ENCODE measurements at places on chromosomes 12 and 14. TPM values are rescaled to one million over a fixed set of nuclear protein-coding genes. Genes with fewer than 3 reads are reported as not detected.

DNA sequence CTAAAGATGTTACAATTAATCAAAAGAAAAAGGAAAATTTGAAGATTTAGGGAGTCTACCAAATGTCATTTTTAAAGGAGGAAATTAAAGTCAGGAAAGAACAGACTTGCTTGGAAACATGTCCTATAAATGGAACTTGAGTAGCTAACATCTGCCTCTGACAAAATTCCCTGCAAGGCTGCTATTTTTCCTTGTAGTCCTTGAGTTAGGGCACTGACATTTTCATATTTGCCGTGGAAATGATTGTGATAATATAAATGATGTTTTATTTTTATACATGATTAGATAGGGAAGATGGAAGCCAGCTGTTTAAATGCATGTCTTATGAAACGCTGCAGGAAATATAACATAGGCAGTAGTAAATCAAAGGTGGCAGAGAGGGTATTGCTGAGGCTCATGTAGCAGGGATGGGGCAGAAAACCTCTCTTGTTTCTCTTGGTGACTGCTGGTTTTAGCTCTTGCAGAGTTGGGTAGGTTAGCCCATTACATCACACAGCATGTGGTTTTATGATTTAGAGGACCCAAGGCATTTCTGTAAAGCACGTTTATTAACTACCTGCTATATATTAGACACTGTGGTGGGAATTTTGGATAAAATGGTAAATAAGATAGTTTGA lies 21.7 kb downstream of the NUBPL start:
- H3K4me1 ChIP-seq = peaks cover 35% of the 10 kb centered on the region
- DNase-seq = no peak
- peak overlapping the region; percentile 53 for H3K27ac ChIP-seq
- no peaks in the 10 kb centered on the region for H3K36me3 ChIP-seq

DNA sequence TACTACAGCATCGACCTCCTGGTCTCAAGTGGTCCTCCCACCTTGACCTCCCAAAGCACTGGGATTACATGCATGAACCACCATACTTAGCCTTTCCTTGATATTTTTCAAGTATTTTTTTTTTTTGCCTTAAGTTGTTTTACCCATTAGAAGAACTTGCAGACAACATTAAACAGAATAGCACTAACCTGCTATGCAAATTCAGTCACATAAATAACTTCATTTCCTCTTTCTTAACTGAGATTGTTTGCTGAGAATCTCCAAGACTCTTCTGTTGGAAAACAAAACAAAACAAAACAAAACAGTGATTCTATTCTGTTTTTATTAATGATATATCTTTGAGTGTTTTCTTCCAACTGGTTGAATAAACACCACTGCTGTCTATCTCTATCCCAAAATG lies 115.9 kb upstream of the IFNG-AS1 start:
- no peaks in the 10 kb centered on the region for H3K4me1 ChIP-seq
- H3K27me3 ChIP-seq = no peaks in the 10 kb centered on the region
- DNase-seq = no peak
- no peaks in the 10 kb centered on the region for H3K36me3 ChIP-seq
- H3K4me3 ChIP-seq = no peak overlapping the region
- no peak overlapping the region for H3K27ac ChIP-seq

DNA sequence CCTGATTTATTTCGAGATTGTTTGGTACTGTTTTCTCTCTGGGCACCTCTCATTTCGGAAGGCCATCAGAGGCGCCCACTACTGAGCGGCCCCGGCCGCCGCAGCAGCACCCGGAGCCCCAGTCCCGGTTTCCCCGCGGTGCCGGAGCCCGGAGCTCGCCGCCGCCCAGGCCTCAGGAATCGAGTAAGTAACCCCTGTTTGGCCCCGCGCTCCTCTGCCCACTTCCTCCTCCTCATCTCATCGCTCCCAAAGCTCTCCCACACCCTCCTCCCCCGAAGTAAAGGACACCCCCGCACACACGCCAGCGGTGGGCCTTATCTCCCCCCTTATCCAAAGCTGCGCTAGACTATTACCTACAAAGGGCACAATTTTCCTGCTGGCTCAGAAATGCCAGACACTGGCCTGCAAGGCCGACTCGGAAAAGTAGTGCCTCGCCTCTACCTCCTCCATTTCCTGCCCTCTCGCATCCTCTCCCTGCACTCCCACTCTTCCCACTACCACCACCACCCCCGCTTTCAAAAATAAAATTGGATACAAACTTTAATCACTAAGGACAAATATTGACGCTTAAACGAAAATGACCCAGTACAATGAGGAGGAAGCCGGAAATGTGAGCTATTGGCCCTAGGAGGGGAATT lies 637 bp upstream of the FOXG1 start:
- DNase-seq = peak; percentile 68
- H3K4me1 ChIP-seq = peaks cover 3% of the 10 kb centered on the region
- H3K27ac ChIP-seq = no peak overlapping the region
- no peaks in the 10 kb centered on the region for H3K36me3 ChIP-seq
- peak overlapping the region; percentile 61 for H3K4me3 ChIP-seq

GRCh38 chr12:8827551-8828256 lies 5.3 kb downstream of the A2ML1 start:
- H3K4me1 ChIP-seq = peaks cover 16% of the 10 kb centered on the region
- no peaks in the 10 kb centered on the region for H3K27me3 ChIP-seq
- DNase-seq = no peak
- H3K27ac ChIP-seq = no peak overlapping the region
- H3K36me3 ChIP-seq = peaks cover 3% of the 10 kb centered on the region
- no peak overlapping the region for H3K4me3 ChIP-seq

DNA sequence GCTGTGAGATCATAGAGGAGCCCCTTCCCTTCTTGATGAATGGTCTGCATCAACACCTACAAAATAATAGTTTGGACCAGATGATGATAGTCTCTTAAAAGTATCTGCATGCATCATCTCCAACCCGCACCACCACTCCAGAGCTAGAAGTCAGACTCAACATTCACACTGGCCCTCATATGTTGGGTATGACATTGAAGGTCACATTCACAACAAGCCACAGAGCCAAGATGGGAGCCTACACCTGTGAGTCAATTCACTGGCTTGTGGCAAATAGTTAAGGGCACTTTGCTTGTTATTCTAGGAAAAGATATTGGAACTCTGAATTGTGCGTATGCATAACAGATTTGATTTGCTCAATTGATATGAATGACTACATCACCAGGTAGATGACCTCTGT lies 1197.9 kb downstream of the VRK1 start:
- no peak for DNase-seq
- peaks cover 6% of the 10 kb centered on the region for H3K4me1 ChIP-seq
- no peaks in the 10 kb centered on the region for H3K27me3 ChIP-seq
- H3K36me3 ChIP-seq = no peaks in the 10 kb centered on the region
- H3K4me3 ChIP-seq = no peak overlapping the region

DNA sequence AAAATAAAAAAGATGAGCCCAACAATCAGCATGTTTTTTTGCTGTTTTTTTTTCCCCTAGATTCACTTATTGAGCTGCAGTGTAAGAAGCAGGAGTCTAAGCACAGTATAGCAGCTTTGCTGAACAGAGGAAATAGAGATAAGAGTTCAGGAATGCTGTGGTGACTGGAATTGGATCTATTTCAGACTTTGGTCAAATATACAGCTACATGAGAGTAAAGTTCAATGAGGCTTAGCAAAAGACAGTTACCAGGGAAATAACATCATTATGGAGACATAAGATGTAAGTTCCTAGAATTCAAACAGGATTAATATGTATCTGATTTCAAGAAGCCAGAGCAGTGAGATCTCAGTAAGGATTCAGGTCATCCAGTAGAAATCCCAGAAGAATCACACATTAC lies 613.0 kb downstream of the RPS29 start:
- no peak overlapping the region for H3K4me3 ChIP-seq
- H3K27ac ChIP-seq = no peak overlapping the region
- no peaks in the 10 kb centered on the region for H3K36me3 ChIP-seq
- H3K4me1 ChIP-seq = no peaks in the 10 kb centered on the region
- no peaks in the 10 kb centered on the region for H3K27me3 ChIP-seq

DNA sequence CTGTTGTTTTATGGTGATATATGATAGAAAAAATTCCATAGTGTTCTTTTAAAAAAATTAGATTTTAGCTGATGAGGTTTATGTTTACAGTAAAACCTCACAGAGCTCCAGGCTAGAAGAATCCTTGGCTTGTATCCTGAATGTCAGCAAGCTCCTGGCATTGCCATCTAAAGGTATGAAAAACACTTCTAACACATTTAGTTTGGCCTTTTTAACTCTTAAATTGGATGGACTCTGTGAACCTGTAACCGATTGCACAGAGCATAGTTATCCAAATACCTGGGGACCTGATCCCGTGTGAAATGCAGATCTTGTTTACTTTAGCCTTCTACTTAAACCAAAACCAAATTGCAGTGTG lies 241.1 kb upstream of the DCN start:
- no peaks in the 10 kb centered on the region for H3K27me3 ChIP-seq
- H3K36me3 ChIP-seq = no peaks in the 10 kb centered on the region
- H3K27ac ChIP-seq = no peak overlapping the region
- peaks cover 9% of the 10 kb centered on the region for H3K4me1 ChIP-seq
- DNase-seq = no peak

- H3K4me1 ChIP-seq = peaks cover 24% of the 10 kb centered on the region
- H3K27me3 ChIP-seq = no peaks in the 10 kb centered on the region
- H3K27ac ChIP-seq = peak overlapping the region; percentile 1
- H3K36me3 ChIP-seq = no peaks in the 10 kb centered on the region
- peak; percentile 60 for DNase-seq
Measured at GRCh38 chr12:121400332-121401139, 618 bp downstream of the RNF34 start.

- H3K36me3 ChIP-seq = no peaks in the 10 kb centered on the region
- no peak overlapping the region for H3K27ac ChIP-seq
- H3K4me3 ChIP-seq = no peak overlapping the region
Measured at GRCh38 chr12:46005823-46006222, 15.4 kb upstream of the SCAF11 start.

DNA sequence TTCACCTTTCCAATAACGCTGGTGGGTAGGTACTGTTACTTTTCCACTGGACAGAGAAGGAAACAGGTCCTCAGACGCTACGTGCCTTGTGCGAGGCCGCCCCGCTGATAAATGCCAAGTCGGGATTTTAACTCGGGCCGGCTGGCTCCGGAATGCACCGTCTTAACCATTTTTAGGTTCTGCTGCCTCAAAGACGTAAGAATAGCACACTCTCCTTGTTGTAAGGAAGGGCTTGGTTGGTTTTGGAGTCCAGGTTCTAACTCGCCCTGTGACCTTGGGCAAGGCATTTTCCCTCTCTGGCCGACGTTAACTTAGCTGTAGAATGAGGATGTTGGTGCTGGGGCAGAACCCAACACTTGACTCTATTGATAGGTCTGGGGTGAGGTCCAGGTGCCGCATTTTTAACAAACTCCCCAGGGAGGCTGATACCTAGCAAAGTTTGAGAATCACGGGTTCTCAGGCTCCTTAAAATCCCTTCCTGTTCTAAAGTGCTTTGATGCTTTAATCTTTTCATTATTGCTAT lies 814 bp downstream of the ANKRD13A start:
- no peaks in the 10 kb centered on the region for H3K36me3 ChIP-seq
- H3K27me3 ChIP-seq = peaks cover 17% of the 10 kb centered on the region
- H3K4me1 ChIP-seq = peaks cover 9% of the 10 kb centered on the region
- H3K27ac ChIP-seq = no peak overlapping the region
- H3K4me3 ChIP-seq = peak overlapping the region; percentile 66

DNA sequence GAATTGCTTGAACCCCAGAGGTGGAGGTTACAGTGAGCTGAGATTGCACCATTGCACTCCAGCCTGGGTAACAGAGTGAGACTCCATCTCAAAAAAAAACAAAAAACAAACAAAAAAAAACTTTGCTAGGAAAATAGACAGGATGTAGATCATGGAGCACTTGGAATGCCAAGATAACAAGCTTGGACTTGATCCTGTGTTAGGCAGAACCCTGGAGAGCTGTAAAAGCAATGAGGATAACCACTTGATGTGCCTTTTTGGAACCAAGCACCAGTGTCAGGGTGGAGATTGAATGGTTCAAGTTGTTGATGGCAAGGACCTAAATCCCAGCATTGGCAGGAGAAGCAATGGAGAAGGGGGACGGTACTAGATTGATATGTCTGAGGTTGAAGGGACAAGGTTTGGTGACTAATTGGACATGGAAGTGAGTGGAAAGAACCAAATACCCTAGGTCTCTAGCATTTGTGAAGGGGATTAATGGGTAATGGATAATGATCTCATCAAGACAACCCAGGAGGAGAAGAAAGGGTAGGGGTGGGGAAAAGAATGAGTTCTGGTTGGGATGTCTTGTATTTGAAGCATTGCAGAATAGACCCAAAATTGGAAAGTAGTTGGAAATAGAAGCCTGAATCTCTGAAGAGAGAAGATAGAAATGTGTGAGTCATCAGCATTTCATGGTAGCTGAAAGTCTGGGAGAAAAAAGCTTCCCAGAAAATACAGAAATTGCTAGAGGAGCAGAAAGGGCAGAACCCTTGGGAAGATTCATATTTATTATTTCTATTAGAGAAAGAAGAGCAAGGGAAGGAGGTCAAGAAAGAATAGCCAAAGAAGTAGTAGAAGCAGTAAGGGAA lies 176.7 kb downstream of the NUAK1 start:
- DNase-seq = no peak
- no peak overlapping the region for H3K27ac ChIP-seq
- H3K4me1 ChIP-seq = no peaks in the 10 kb centered on the region
- H3K4me3 ChIP-seq = no peak overlapping the region

- H3K36me3 ChIP-seq = no peaks in the 10 kb centered on the region
- H3K4me3 ChIP-seq = no peak overlapping the region
- H3K27ac ChIP-seq = no peak overlapping the region
- no peaks in the 10 kb centered on the region for H3K4me1 ChIP-seq
Measured at GRCh38 chr12:106091446-106091820, 47.3 kb downstream of the NUAK1 start.

- H3K4me1 ChIP-seq = no peaks in the 10 kb centered on the region
- no peaks in the 10 kb centered on the region for H3K36me3 ChIP-seq
- no peak for DNase-seq
- H3K27me3 ChIP-seq = no peaks in the 10 kb centered on the region
Measured at GRCh38 chr14:30227876-30228275, 300.2 kb upstream of the PRKD1 start.

GRCh38 chr14:57987596-57988300 lies 121.9 kb upstream of the SLC35F4 start:
- H3K36me3 ChIP-seq = no peaks in the 10 kb centered on the region
- peaks cover 3% of the 10 kb centered on the region for H3K4me1 ChIP-seq
- no peak overlapping the region for H3K4me3 ChIP-seq

DNA sequence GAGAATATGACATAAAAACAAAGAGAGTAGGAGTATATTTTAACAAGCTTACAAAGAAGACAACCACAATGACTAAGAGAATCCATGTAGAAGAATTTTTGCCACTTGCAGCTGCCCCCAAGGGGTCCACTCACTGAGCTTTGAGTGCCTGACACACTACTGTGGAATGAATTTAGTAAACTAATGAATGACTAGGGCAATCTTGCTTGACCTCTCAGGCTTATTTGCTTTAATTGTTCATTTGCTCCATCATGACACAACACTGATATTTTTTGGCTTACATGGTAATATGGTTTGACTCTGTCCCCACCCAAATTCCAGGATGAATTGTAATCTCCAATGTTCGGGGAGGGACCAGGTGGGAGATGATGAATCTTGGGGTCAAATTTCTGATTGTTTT lies 249.1 kb upstream of the FAR2 start:
- H3K27me3 ChIP-seq = no peaks in the 10 kb centered on the region
- H3K4me1 ChIP-seq = no peaks in the 10 kb centered on the region
- H3K4me3 ChIP-seq = no peak overlapping the region
- H3K36me3 ChIP-seq = no peaks in the 10 kb centered on the region

- no peak overlapping the region for H3K27ac ChIP-seq
- H3K4me3 ChIP-seq = no peak overlapping the region
- no peaks in the 10 kb centered on the region for H3K4me1 ChIP-seq
- DNase-seq = no peak
- H3K36me3 ChIP-seq = no peaks in the 10 kb centered on the region
Measured at GRCh38 chr12:90449611-90450010, 505.4 kb downstream of the CCER1 start.

GRCh38 chr12:87157791-87158190 lies 871.4 kb downstream of the C12orf50 start:
- no peak for DNase-seq
- H3K4me1 ChIP-seq = no peaks in the 10 kb centered on the region
- no peaks in the 10 kb centered on the region for H3K36me3 ChIP-seq
- no peak overlapping the region for H3K27ac ChIP-seq

CLEC6A gene
- not detected for total RNA-seq

All from neural progenitor cell (in vitro differentiated cells).